ENCODE measurements at places on chromosomes 16 and 17. TPM values are rescaled to one million over a fixed set of nuclear protein-coding genes. Genes with fewer than 3 reads are reported as not detected.

HID1 gene
- polyA plus RNA-seq = 26.3 TPM

SYT17 gene
- polyA plus RNA-seq = 1.7 TPM

SRCIN1 gene
- polyA plus RNA-seq = 8.9 TPM

INCA1 gene
- 0.47 TPM for polyA plus RNA-seq

LIG3 gene
- polyA plus RNA-seq = 11.5 TPM

LRRC46 gene
- polyA plus RNA-seq = 0.49 TPM

RAB34 gene
- polyA plus RNA-seq = 7.9 TPM

PABPN1L gene
- 0.07 TPM for polyA plus RNA-seq

ABCA8 gene
- polyA plus RNA-seq = 3.7 TPM

NHERF2 gene
- polyA plus RNA-seq = 28.8 TPM

ZSCAN10 gene
- polyA plus RNA-seq = not detected

PPP1R27 gene
- polyA plus RNA-seq = not detected

MON1B gene
- polyA plus RNA-seq = 22.9 TPM

CBX8 gene
- 2.2 TPM for polyA plus RNA-seq

PRAC1 gene
- not detected for polyA plus RNA-seq

ACD gene
- polyA plus RNA-seq = 12.7 TPM

CCDC144A gene
- 1.5 TPM for polyA plus RNA-seq

RHBDL3 gene
- 0.79 TPM for polyA plus RNA-seq

SAMD14 gene
- 1.4 TPM for polyA plus RNA-seq

TNFAIP1 gene
- 22.9 TPM for polyA plus RNA-seq

KRT32 gene
- not detected for polyA plus RNA-seq

KRTAP9-4 gene
- not detected for polyA plus RNA-seq

MT1M gene
- polyA plus RNA-seq = 1,265 TPM

CLEC18B gene
- polyA plus RNA-seq = 0.71 TPM

ELMO3 gene
- 35.7 TPM for polyA plus RNA-seq

STH gene
- polyA plus RNA-seq = not detected

ADAD2 gene
- 0.15 TPM for polyA plus RNA-seq

ACSM2A gene
- 0.13 TPM for polyA plus RNA-seq

SGCA gene
- polyA plus RNA-seq = 3.1 TPM

SYCE1L gene
- 6.9 TPM for polyA plus RNA-seq

CTRB2 gene
- polyA plus RNA-seq = 11.5 TPM

DGKE gene
- 1.6 TPM for polyA plus RNA-seq

SLC5A11 gene
- not detected for polyA plus RNA-seq

C16orf89 gene
- 6.8 TPM for polyA plus RNA-seq

ARHGAP44 gene
- polyA plus RNA-seq = 2.2 TPM

NHLRC4 gene
- polyA plus RNA-seq = 1.3 TPM

VTN gene
- polyA plus RNA-seq = 2.1 TPM

LYRM1 gene
- polyA plus RNA-seq = 61.2 TPM

ATP2A3 gene
- 17.4 TPM for polyA plus RNA-seq

KCNG4 gene
- polyA plus RNA-seq = not detected

ACE gene
- 7.6 TPM for polyA plus RNA-seq

KRT20 gene
- polyA plus RNA-seq = 6.9 TPM

LITAFD gene
- not detected for polyA plus RNA-seq

REXO5 gene
- polyA plus RNA-seq = 1.3 TPM

CCDC154 gene
- polyA plus RNA-seq = 0.55 TPM

SECTM1 gene
- polyA plus RNA-seq = 3.8 TPM

KRT39 gene
- polyA plus RNA-seq = 0.06 TPM

NEUROD2 gene
- 0.01 TPM for polyA plus RNA-seq

TAT gene
- 0.11 TPM for polyA plus RNA-seq

NPIPB13 gene
- polyA plus RNA-seq = 2.7 TPM

C17orf100 gene
- polyA plus RNA-seq = 1.7 TPM

FBXO39 gene
- 0.10 TPM for polyA plus RNA-seq

EVPLL gene
- polyA plus RNA-seq = not detected

SLFN11 gene
- 32.2 TPM for polyA plus RNA-seq

GOT2 gene
- 22.2 TPM for polyA plus RNA-seq

CYB561 gene
- polyA plus RNA-seq = 12.3 TPM

KRT12 gene
- polyA plus RNA-seq = not detected

ZG16B gene
- polyA plus RNA-seq = 0.18 TPM
